ENCODE measurements at places on chromosomes 11 and 22. TPM values are rescaled to one million over a fixed set of nuclear protein-coding genes. Genes with fewer than 3 reads are reported as not detected.
A peak's percentile ranks its signal among the peaks of the same experiment; 100 is the strongest.

The MYBPC3 gene
- total RNA-seq, result under 0.01 TPM

The APOL2 gene
- 50.4 TPM for total RNA-seq

The FUT4 gene
- total RNA-seq, result 3.9 TPM

GRCh38 chr11:35260342-35260985, 121.5 kb downstream of the CD44 start:
- no peak overlapping the region for H3K27ac ChIP-seq
- no peaks in the 10 kb centered on the region for H3K4me1 ChIP-seq
- no peaks in the 10 kb centered on the region for H3K36me3 ChIP-seq
- no peaks in the 10 kb centered on the region for H3K27me3 ChIP-seq
- no peak for DNase-seq

- H3K36me3 ChIP-seq, result peaks cover 5% of the 10 kb centered on the region
- H3K4me1 ChIP-seq, result no peaks in the 10 kb centered on the region
- no peak overlapping the region for H3K4me3 ChIP-seq
- no peaks in the 10 kb centered on the region for H3K27me3 ChIP-seq
Measured at GRCh38 chr11:57699813-57700212, 12.2 kb downstream of the MED19 start.

GRCh38 chr22:46829941-46830715, 67.7 kb downstream of the TBC1D22A start:
- no peak overlapping the region for H3K4me3 ChIP-seq
- no peak for DNase-seq
- H3K27ac ChIP-seq, result no peak overlapping the region

- H3K4me3 ChIP-seq, result no peak overlapping the region
- DNase-seq, result no peak
- H3K27ac ChIP-seq, result no peak overlapping the region
Measured at GRCh38 chr11:10225553-10225952, 68.5 kb downstream of the SBF2 start.

- no peak overlapping the region for H3K4me3 ChIP-seq
- H3K27me3 ChIP-seq, result no peaks in the 10 kb centered on the region
- DNase-seq, result no peak
- no peaks in the 10 kb centered on the region for H3K36me3 ChIP-seq
- H3K4me1 ChIP-seq, result no peaks in the 10 kb centered on the region
Measured at GRCh38 chr22:28674121-28674563, 5.5 kb downstream of the TTC28 start.

- H3K27me3 ChIP-seq, result no peaks in the 10 kb centered on the region
- H3K4me1 ChIP-seq, result no peaks in the 10 kb centered on the region
- no peak overlapping the region for H3K4me3 ChIP-seq
- H3K27ac ChIP-seq, result no peak overlapping the region
- no peak for DNase-seq
Measured at GRCh38 chr11:106988151-106989077, 29.9 kb downstream of the GUCY1A2 start.

DNA sequence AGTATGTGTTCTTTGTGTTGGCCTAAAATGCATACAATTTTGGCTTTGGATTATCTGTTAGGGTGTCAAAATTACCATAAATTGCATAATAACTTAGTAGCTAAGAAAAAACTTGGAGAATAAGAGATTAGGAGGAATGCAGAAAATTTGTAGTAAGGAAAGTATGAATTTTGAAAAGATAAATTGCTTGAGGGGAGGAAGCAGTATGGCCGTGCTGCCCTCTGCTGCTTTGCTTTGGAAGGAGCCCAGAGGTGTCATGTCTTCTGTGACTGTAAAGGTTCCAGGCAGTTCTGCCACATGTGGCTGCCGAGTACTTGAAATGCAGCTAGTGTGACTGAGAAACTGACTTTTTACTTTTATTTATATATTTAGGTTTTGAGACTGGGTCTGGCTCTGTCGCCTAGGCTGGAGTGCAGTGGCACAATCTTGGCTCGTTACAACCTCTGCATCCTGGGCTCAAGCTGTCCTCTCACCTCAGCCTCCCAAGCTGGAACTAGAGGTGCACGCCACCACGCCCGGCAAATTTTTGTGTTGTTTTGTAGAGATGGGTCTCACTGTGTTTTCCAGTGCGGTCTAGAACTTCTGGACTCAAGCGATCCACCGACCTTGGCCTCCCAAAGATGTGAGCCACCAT, 1.8 kb downstream of the ADSL start:
- peaks cover 10% of the 10 kb centered on the region for H3K4me1 ChIP-seq
- H3K4me3 ChIP-seq, result no peak overlapping the region
- H3K36me3 ChIP-seq, result no peaks in the 10 kb centered on the region
- H3K27me3 ChIP-seq, result no peaks in the 10 kb centered on the region
- DNase-seq, result no peak
- no peak overlapping the region for H3K27ac ChIP-seq

- H3K4me1 ChIP-seq, result no peaks in the 10 kb centered on the region
- DNase-seq, result no peak
- no peaks in the 10 kb centered on the region for H3K36me3 ChIP-seq
- H3K27me3 ChIP-seq, result no peaks in the 10 kb centered on the region
Measured at GRCh38 chr11:122851366-122851966, 13.2 kb downstream of the CRTAM start.

GRCh38 chr11:24509114-24509513, 12.3 kb downstream of the LUZP2 start:
- H3K36me3 ChIP-seq, result no peaks in the 10 kb centered on the region
- no peaks in the 10 kb centered on the region for H3K27me3 ChIP-seq
- no peak for DNase-seq
- H3K27ac ChIP-seq, result no peak overlapping the region
- no peak overlapping the region for H3K4me3 ChIP-seq
- no peaks in the 10 kb centered on the region for H3K4me1 ChIP-seq

DNA sequence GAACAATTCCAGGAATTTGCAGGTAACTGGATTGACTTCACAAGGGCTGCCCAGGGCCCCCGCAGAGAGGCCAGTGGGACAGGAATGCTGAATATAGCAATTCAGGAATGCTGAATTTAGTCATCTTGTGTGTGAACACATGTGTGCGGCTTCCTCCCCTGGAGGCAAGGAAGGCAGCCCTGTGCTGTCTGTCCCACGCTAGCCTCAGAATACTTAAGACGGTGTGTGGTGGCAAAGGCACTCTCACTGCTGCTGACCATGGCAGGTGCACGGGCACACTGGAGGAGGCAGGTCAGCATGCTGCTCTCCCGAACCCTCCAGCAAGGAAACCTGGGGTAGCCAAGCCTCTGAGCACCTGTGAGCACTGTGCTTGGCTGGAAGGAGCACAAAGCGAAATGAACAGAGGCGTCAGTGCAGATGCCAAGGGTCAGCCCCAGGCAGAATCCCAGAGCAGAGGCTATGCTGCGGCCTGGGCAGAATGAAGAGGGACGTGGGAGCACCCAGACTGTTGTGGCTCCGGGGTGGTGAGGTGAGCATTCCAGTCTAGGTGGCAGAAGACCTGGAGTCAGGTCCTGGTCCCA, 2.7 kb downstream of the GNAZ start:
- no peak overlapping the region for H3K27ac ChIP-seq
- no peaks in the 10 kb centered on the region for H3K4me1 ChIP-seq
- no peak for DNase-seq
- H3K4me3 ChIP-seq, result no peak overlapping the region
- H3K36me3 ChIP-seq, result no peaks in the 10 kb centered on the region

GRCh38 chr11:3723014-3723708, 52.0 kb upstream of the CHRNA10 start:
- H3K4me1 ChIP-seq, result no peaks in the 10 kb centered on the region
- no peak overlapping the region for H3K27ac ChIP-seq
- DNase-seq, result no peak
- peaks cover 6% of the 10 kb centered on the region for H3K36me3 ChIP-seq

GRCh38 chr22:26570115-26570514, 19.8 kb downstream of the TPST2 start:
- no peak for DNase-seq
- no peaks in the 10 kb centered on the region for H3K36me3 ChIP-seq
- H3K4me1 ChIP-seq, result no peaks in the 10 kb centered on the region
- H3K27ac ChIP-seq, result peak overlapping the region; percentile 46

DNA sequence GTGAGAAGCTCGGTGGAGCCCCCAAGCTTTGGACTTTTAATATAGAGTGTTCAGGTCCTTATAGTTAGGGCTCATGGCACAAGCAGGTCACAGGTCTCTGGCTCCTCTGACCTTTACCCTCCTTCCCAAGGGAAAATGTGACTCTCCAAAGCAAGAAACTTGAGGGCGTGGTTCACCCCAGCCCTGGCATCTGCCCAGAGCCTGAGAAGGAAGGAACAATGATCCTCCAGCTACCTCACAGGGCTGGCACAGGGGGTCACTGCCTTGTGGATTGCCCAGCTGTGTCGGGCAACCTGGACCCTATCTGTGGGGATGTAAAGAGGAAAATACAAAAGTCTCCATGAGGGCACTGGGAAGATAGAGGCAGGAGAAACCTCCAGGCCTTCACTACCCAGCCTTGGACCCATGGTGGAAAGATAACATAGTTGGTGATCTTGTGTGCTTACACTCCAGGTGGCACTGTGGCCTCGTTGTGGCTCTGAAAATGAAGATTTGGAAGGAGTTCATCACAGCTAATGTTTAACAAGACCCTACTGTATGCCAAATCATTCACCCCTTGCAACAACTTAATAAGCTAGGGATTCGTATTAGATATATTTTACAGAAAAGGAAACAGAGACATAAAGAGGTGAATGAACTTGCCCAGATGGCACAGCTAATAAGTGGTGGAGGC, 3.8 kb upstream of the ZNF195 start:
- no peaks in the 10 kb centered on the region for H3K27me3 ChIP-seq
- no peak overlapping the region for H3K4me3 ChIP-seq
- no peak for DNase-seq
- no peaks in the 10 kb centered on the region for H3K36me3 ChIP-seq
- H3K27ac ChIP-seq, result no peak overlapping the region

GRCh38 chr11:128161994-128162393, 425.4 kb downstream of the ETS1 start:
- no peak for DNase-seq
- no peaks in the 10 kb centered on the region for H3K27me3 ChIP-seq
- H3K4me1 ChIP-seq, result no peaks in the 10 kb centered on the region
- H3K36me3 ChIP-seq, result no peaks in the 10 kb centered on the region

DNA sequence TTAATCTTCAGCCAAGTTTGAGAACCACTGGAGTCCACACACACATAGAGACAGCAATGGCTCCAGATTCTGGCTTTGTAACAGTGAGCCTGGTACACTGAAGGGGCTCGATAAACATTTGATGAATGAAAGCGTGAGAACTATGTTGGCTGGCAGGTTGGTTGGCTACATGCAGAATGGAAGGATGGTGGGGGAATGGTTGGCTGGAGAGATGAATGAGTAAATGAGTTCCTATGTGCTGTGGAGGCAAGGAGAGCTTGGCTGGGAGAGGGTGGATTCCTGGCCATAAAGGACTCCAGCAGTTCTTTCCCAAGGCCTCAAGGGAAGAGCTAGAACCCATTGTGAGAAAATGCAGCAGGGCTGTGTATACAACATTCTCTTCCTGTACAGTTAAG, 168.0 kb upstream of the NECTIN1 start:
- peaks cover 2% of the 10 kb centered on the region for H3K27me3 ChIP-seq
- no peaks in the 10 kb centered on the region for H3K4me1 ChIP-seq
- H3K4me3 ChIP-seq, result no peak overlapping the region
- DNase-seq, result no peak
- H3K27ac ChIP-seq, result no peak overlapping the region

All from breast epithelium (tissue), 4 donors.